ENCODE measurements at places on chromosomes 5 and 9.
A peak's percentile ranks its signal among the peaks of the same experiment; 100 is the strongest.

GRCh38 chr5:159928122-159928909 is 12.0 kb downstream of the ADRA1B start:
- DNase-seq = no peak

DNA sequence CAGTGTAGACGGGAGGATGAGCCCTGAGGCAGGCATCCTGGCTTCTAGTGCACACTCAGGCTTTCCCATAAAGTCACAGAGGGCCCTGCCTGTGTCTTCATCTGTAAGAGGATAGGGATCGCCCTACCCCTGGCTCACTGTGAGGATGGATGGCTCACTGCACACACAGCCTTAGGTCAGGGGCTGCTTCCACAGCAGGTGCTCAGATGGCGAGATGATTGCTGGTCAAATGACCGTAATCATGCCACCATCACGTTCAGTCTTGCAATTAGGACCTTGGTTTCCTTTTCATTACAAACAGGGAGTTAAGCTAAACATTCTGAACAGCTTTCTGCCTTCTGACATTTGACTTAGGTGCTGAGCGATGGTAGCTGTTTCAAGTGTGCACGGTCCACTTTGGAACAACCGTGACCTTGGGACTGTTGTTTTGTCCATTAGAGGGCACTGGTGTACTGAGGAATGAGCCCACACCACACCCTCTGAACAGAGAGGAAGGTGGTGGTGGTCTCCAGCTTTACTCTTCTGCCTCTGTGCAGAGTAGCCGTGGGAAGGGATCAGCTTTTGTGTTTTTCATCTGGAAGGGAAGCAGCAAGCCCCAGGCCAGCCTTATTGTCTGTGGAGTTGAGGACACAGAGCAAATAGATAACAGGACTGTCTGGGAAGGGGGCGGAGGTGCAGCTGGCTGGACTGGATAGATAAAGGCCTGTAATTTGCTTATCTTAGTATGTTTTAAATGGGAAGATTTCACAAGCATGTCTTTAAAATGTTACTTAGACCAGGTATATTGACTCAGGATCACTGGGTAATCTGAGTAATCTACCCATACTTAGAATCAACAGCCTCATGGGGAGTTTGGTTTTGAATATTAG is 183.1 kb downstream of the TRIO start:
- no peak for DNase-seq

GRCh38 chr9:15873573-15874177 is 320.8 kb downstream of the CCDC171 start:
- DNase-seq = no peak

- peak; percentile 71 for DNase-seq
These were observed 23.7 kb downstream of the ACTL7A start for GRCh38 chr9:108885643-108886348.

DNA sequence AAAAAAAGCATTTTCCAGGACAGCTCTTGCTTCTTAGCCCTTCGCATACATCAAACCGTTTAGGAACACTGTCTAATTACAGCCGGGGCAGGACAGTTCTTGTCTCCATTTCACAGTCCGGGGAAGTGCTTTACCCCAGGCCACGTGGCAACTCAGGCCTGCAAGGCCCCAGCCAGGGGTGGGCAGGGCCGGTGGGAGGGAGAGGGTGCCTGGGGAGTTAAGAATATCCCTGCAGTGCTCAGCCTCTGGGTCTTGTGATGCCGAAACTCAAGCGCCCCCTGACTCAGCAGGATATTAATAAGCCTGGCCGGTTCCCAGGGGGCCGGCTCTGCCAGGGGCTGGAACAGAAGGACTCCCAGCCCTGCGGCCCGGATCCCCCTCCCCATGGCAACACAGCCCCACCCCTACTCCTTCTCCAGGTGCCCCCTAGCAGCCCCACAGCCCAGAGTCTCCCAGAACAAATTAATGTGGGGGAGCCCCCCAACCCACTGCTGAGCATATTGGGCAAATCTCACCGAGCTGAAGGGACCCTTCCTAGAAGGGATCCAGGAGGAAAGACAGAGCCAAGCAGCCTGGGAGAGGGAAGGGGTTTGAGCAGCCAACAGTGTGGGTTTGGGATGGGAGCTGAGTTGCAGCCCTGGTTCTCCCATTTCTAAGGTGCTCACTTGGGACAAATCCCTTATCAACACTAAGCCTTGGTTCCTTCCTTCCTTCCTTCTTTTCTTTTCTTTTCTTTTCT is 45.3 kb downstream of the PLPP7 start:
- no peak for DNase-seq

DNA sequence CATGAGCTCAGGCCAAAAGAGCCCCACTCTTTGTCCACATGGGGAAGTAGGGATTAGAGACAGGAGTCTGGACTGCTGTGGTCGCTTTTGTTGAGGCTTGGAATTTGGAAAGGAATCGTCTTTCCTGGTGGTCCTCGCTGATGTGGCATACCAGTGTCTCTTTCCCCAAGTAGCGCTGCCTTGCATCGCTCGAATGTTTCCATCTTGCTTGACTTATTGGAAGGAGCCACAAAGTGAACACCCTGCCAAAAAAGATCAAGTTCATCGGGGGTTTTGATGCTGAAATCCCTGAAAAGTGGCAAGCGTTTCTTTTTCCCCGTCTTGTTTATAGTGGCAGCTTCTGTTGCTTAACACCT is 161.3 kb downstream of the MACROH2A1 start:
- DNase-seq = no peak

DNA sequence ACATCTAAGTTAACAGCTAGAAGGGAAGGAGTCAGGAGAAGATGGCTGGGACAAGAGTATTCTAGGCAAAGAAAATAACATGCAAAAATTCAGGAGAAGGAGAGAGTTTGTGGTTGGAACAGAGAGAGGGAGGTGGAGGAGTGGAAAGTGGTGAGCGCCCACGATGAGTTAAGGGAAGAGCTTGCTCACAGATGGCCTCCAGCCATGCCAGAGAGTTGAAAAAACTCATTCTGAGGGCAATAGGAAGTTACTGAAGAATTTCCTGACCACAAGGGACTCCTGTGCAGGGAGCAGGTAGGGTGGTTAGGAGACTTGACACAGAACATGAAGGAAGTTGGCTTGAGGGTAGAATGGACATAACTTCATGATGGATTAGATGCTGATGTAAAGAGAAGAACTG is 159.7 kb downstream of the DOCK2 start:
- DNase-seq = no peak

DNA sequence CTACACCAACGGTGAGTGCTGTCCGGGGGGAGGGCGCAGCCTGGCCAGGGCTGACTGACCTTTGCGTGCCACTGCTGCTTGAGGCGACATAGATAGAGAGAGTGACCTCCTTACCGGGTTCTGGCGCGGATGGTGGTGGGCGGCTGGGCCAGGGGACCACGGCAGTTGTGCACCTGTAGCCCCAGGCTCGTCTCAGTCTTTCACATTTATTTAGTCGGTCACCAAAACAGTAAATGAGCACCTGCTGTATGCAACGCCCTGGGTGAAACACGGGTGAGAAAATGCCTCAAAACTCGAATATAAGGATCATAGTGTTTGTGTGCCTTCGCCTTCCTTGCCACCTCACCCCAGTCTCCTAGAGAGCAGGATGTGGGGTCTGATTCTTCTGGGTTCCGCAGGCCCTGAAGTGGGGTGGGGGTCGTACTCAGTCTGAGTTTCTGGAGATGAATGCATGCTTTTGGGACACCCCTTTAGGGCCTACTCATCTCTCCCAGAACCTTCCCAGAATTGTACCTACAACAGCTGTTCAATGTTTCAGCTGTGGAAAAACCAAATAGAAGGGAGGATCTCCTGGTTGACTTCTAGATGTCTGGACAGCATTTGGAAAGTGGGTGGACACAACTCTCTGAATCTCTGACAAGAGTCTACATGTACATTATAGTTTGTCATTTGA is 714 bp downstream of the SEC24A start:
- DNase-seq = no peak

- DNase-seq = no peak
These were observed at the start of gene CMYA5 for GRCh38 chr5:79689541-79690466. CMYA5 (plus strand) TSS chr5:79689836; CDS start chr5:79689908, 72 bp downstream.

DNA sequence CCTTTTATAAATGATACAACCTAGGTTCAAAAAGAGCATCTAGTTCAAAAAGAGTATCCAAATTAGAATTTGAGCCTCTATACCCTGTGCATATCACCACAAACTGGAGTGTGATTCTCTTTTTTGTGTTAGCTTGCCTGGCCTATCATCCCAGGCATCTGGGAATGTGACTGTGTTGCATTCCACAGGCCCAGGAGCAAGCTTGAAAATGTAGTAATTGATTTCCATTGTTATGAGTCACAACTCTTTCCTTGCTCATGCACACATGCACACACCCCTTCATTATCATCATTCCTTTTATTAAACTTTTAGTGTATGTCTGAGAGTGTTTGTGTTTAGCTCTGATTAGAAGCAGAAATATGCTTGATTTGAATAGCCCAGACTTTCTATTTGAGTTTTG is 75.2 kb downstream of the FCHO2 start:
- DNase-seq = no peak

- no peak for DNase-seq
These were observed 100.3 kb upstream of the SPIN1 start for GRCh38 chr9:88287972-88288371.

Data from activated CD4-positive, alpha-beta T cell treated with anti-CD3 and anti-CD28 coated beads, Interleukin-2, amount 50 U/mL, for 24 hours (primary cell).